ENCODE measurements at places on chromosomes 1 and 21.
A peak's percentile ranks its signal among the peaks of the same experiment; 100 is the strongest.

DNA sequence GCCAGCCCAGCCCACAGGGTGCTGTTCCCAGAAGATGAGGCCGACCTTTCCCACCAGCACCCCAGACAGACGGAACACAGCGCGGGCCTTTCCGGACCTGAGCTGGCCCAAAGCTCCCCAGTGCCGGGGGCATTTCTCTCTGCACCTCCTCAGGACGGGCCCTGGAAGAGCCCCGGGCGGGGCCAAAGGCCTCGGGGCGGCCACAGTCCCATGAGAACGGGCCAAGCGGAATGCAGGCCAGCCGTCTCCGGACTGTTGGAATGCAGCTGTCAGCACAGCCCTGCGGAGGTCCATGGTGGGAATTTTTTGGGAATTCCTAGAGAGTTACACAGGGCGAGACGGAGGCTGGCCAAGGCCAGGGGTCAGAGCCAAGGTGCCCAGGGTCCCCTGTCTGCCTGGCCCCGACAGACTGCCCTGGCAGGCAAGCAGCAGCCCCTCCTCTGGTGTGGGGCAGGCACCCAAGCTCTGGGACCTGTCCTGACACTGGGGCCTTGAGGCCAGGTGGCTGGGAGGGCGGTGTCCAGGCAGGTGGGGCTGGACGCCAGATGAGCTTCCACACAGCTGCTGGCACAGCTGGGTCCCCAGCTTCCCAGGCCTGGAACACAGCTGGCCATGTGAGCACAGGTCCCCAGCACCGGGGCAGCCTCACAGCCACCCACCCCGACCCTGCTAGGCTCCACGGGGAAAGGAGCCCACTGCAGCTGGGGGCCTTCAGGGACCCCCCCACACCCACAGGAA lies 63.0 kb downstream of the MEGF6 start:
- no peak for DNase-seq

- DNase-seq: no peak
Observed at GRCh38 chr1:228669242-228669585, 66.1 kb upstream of the RHOU start.

DNA sequence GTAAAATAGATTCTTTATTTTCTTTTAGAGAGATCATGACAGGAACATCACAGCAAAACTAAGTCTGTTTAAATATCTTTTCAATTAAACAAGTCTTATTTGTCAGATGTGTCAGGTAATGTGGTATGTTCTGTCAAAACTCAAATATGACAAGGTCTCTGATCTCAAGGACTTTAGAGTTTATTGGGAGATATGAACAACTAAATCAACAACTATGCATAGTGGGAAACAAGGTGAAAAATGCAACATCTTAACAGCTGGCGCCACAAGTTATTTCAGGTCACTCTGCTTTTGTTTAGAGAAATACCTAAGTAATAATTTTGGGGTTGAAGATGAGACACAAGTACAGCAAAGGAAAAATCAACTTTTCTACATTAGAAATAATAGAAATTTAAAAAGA lies 779.4 kb upstream of the ADGRL4 start:
- no peak for DNase-seq

GRCh38 chr1:121519042-121519755 lies 334.4 kb downstream of the SRGAP2C start:
- DNase-seq: peak; percentile 71

- DNase-seq: no peak
Observed at GRCh38 chr1:230113593-230114236, 46.7 kb downstream of the GALNT2 start.

Measured in stimulated activated CD4-positive, alpha-beta T cell treated with anti-CD3 and anti-CD28 coated beads, TNF-alpha, amount 100 ng/mL, for 24 hours (primary cell).